ENCODE measurements at places on chromosomes 2 and 18.

- DNase-seq: no peak
These were observed 11.1 kb downstream of the NDUFV2 start for GRCh38 chr18:9113468-9114149.

GRCh38 chr2:46794693-46795317, 120.8 kb downstream of the MCFD2 start:
- no peak for DNase-seq

DNA sequence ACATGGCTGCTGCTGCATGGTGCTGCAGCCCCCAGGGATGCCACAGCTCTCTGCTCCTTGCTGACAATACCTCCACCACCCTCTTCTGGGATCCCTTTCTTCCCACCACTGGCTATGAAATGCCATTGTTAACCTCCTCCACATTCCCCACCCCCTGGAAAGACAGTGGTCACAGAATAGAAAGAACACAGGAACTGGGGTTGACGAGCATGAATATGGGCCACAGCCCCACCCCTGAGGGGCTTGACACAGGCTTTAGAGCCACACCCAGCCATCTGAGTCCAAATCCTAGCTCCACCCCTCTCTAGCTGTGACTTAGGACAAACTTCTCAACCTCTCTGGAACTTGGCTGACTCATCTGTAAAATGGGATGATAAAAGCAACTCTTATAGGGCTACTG, 47.3 kb downstream of the TMEM163 start:
- no peak for DNase-seq

GRCh38 chr2:105450471-105450870, 51.6 kb upstream of the FHL2 start:
- no peak for DNase-seq

- DNase-seq: no peak
These were observed 31.0 kb upstream of the ZEB2 start for GRCh38 chr2:144550911-144551310.

- DNase-seq: no peak
These were observed 21.0 kb upstream of the GPR75 start for GRCh38 chr2:53880756-53881155.

GRCh38 chr2:128549094-128549493, 230.4 kb upstream of the HS6ST1 start:
- DNase-seq: no peak

DNA sequence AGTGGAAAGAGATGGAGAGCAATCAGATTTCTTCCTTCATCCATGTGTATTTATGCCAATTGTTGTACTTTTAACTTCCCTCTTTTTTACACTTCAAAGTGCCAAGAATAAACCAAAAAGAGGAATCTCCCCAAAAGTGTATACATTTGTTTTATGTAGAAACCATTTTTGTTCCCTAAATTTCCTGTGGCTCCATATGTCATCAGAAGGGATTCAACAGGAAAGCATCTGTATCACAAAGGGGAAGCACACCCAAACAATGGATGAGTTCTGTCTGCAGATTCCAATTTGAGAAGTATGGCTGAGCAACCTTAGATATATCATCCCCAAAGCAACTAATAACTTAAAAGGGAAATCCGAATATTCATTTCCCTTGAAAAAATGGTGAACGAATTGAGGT, 275.0 kb downstream of the MREG start:
- no peak for DNase-seq

DNA sequence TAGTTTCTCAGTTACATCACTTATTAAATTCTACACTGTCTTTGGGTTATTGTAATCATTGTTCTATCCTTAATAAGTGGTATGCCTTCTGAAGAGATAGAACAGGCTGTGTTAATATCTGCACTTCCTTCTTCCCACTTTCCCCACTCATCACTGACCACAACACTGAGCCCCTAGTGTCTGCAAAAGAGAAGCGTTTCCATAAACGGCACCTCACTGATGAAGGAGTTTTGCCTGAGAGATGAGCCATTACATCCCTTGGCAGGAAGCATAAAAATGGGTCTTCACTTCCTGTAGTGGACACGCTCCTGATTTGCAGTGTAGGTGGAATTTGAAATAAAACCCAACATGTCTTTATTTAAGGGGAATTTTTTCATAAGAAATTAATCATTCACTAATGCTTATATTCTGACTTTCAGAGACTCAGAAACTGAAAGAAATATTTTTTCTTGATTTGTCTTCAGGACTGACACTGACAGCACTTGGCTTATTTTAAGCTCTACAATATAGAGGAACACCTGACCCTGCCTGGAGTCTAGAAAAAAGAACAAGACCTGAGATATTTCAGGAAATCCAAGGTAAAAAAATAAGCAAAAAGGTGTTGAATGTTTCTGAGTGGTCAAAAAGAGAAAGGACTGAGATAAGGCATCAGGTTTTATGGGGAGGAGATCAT, 275.3 kb downstream of the RAD51AP2 start:
- no peak for DNase-seq

DNA sequence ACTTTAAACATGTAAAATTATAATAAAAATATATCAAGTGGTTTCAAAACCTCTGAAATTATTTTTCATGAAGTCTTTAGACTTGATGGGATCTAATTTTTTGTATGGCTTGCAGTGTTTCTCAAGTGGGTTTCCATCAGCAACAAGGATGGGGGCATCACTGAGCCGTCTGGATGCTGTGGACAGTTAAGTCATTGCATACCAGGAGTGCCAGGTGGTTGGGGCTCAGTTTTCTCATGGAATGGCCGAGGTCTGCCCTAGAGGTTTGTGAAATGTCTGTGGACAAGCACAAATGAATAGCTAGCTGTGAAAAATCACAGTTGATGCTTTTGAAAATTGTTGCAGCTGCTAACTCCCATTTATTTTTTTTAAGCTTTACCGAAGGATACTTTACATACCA, 1.7 kb downstream of the PRELID3A start:
- DNase-seq: no peak

- DNase-seq: no peak
These were observed 1.1 kb downstream of the SH3RF3 start for GRCh38 chr2:109129921-109130722.

GRCh38 chr2:193668557-193669323, 1474.0 kb upstream of the TMEFF2 start:
- no peak for DNase-seq

- DNase-seq: no peak
These were observed 653 bp downstream of the MRPS9 start for GRCh38 chr2:105038383-105039061.

GRCh38 chr2:133940134-133940533, 313.7 kb upstream of the MGAT5 start:
- no peak for DNase-seq

DNA sequence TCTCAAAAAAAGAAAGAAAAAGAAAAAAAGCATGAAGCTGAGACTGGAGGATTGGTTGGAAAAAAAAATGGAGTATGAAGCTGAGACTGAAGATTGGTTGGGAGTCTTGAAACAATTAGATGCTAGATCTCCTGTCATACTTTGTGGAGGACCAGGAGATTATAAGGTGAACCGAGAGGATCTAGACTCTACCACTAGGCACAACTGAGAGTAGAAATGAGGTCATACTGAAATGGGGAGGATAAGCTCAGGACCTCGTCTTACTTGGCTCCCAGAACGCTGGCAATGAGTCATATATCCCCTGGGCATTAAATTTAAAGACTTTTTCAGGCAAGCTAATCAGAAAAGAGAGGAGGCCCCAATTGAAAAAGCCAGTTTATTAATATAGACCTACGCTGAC, 3.3 kb upstream of the ORC2 start:
- DNase-seq: no peak

DNA sequence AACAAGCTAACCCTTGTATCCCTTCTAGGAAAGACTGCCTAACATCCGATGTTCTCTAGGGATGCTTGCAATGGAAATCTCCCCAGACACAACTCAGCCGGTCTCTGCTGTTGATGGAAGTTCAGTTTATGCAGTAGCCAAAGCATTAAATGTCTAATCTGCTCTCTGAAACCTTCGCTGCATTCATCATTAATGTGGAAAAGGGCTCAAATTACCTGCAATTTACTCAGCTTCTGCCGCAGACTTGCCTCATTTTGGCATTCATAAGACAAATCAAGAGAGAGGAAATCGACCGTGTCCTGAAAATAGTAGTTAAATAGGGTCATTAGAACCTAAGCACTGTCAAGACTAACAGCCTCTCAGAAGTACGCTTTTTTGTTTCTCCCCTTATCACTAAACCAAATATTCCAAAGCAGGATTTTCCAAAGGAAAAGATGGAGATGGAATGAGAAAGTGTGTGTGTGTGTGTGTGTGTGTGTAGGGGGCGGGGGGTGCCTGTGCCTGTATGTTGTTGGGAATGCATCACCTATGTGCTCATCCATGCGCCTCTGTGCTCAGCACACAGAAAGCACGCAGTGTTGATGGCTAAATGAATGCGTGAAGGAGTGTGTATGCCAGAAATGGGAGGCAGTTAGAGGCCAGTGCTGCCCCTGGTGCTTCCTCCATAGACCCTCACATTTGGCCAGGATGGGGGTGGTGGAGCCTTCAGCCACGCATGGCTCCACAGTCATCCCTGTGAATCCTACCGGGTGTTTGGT, 7.4 kb downstream of the LCT start:
- DNase-seq: peak; percentile 93

DNA sequence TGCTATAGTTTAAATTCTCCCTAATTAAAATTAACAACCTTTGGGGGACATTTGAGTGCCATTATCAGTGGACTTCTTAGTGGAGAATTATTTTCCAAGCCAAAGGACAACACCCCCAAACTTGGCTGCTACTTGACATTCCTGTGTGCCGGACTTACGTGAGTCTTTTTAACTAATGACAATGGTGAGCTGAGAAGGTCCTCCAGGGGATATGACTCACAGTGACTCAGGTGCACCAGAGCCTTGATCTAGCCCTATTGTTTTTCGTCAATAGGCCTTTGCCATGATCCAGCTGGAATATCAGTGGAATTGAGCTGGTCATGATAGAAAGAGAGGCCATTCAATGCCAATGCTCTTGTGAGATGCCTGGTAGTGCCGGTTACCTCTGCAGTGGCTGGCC, 118.1 kb upstream of the CXCR4 start:
- no peak for DNase-seq

- peak; percentile 56 for DNase-seq
These were observed 1.6 kb downstream of the KLHL14 start for GRCh38 chr18:32771169-32771751.

DNA sequence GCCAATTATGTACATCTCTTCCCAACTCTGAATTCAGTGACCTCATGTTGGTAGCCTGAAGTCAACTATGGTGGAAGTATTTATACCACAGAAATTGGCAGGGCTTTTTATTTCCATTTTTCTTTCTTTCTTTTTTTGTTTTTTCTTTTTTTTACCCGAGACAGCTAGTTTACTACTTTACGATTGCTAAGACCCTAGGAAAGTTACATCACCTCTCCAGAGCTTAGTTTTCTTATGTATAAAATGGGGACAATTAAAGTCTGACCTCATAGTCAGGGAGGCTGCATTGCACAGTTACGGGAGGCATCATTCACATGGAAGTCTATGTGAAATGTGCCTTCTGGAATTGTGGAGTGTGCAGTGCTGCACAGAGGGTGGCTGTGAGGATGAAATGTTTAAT, 194.3 kb downstream of the MTX2 start:
- no peak for DNase-seq

DNA sequence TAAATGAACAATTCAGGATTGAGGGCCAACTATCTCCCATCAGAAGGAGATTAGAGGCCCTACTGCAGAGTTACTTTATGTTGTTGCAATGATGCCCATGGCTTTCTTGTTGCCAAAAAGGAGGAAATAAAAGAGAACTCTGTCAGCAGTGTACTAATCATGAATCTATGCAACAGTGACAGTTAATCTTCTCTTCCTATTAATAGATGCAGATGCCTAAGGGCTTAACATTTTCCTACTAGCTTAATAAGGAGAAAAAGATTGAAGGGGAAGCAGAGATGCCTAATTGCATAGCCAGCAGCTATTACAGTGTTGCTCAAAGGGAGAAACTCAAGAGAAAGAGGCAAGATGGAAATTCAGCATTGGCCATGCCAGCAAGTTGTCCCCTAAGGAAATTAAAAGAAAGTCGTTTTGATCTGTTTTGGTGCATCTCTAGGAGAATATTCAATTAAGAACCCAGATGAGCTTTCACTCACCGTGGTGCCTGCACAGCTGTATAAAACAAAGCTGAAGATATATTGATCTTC, 107.1 kb upstream of the KCNJ3 start:
- no peak for DNase-seq

DNA sequence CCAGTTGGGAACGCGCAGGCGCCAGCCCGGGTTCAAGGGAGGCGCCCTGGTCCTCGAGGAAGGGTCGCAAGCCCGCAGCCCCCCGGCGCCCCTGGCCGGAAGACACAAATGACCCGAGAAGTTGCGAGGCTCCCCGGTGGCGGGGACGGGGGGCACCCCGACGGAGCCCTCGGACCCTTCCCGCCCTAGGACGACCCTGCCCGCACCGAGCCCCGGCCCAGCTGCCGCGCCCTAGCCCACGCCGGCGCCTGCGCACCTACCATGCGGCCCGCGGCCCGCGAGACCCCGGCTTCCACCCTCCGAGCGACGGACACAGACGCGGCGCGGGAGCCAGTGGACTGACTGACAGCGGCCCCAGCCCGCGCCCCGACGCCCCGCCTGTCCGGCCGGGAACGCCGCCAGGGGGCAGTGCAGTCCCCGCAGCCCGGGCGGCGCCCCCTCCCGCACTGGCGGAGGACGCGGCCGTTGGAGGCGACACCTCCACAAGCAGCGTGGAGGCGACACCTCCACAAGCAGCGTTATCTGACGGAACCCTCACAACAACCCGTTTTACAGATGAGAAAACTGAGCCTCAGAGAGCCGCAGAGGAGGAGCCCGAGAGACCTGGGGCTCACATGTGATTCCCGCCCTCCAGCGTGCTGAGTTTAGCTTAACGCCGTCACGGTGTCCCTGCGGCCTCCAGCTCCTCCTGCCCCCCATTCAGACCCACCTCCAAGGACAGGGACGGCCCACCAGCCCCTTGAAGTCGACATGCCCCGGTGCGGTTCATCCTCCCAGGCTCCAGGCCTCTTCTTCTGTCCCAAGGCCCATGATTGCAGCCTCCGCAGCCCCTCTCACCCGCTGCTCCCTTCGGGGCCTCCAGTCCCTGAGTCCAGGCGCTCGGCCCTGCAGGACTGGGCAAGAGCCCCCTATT, at the start of gene NMUR1:
Gene NMUR1 (minus strand): TSS at position 347 of the 913 bp plus-strand sequence. CDS start 84 bp downstream, at position 263.
- no peak for DNase-seq

GRCh38 chr2:193332941-193333340, 1138.2 kb upstream of the TMEFF2 start:
- DNase-seq: no peak

DNA sequence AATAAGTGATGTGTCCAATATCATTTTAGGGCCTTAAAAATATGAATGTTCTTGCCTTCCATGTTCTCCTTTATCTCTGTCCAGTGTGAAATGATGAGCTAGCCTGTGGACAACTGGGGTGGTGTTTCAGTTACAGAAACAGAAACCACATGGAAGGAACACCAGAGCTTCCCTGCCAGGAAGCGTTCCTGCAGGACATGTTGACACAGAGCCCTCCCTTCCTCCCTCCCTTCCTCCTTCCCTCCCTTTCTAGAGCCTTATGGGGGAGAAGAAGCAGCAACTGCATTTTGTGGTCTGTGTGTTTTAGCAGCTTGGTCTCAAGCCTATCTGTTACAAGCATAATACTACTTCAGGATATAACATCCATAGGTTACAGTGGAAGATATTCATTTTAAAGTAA, 539.7 kb upstream of the NETO1 start:
- DNase-seq: no peak
